ENCODE measurements at places on chromosomes 5 and 9.
A peak's percentile ranks its signal among the peaks of the same experiment; 100 is the strongest.

DNA sequence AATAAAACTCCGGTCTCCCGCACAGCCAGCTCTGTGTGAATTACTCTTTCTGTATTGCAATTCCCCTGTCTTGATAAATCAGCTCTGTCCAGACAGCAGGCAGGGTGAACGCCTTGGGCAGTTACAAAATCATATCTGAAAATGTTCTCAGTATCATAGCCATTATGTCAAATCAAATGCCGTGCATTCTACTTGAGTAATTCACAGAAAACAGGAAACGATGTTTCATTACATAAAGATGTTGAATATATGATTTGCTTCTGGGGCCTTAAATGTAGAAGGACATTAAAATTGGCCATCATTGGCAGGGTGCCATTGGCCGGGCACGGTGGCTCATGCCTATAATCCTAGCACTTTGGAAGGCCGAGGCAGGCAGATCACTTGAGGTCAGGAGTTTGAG, 8.5 kb downstream of the POLR3G start:
- DNase-seq: no peak

DNA sequence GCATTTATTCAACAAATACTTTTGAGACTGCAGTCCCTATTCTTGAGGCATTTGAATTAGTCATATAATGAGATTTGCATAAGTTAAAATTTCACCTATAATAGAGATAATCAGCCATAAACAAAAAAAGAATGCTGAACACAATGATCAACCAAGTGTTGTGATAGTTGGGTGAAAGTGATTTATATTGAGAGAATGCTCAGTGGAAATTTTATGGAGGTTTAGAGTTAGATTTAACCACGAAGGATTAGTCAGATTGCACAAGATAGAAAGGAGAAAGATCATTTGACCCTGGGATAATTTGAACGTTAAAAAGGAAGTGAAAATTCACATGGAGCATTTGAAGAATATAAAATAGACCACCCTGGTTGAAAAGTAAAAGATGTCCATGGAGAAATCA, 356.2 kb downstream of the NPR3 start:
- DNase-seq: no peak

DNA sequence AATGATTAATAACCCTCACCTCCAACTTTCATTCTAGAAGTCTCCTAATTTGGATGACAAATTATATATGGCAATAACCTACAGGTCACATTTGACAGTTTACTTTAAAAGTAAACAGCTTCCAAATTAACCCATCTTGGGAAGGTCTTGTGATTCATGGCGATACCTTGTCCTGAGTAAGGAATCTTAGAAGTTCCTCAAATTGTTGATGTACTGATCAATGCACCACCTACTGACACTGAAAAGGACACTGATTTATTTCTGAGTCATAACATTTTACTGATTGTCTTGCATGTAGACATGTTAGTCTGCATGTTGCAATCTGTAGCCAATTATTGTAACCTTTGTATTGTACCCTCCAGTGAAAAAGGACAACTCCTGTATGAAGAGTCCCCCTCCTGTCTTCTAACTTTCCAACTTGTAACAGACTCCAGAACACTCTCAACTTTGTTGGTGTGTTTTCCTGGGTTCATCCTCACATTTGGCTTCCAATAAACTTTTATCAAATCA, 16.0 kb upstream of the SLC22A5 start:
- no peak for DNase-seq

GRCh38 chr5:111236995-111237394, 12.8 kb downstream of the CAMK4 start:
- no peak for DNase-seq

- DNase-seq: no peak
These were observed 18.5 kb upstream of the ERMP1 start for GRCh38 chr9:5851445-5851844.

GRCh38 chr9:99466104-99466503, 244.0 kb downstream of the SEC61B start:
- no peak for DNase-seq

DNA sequence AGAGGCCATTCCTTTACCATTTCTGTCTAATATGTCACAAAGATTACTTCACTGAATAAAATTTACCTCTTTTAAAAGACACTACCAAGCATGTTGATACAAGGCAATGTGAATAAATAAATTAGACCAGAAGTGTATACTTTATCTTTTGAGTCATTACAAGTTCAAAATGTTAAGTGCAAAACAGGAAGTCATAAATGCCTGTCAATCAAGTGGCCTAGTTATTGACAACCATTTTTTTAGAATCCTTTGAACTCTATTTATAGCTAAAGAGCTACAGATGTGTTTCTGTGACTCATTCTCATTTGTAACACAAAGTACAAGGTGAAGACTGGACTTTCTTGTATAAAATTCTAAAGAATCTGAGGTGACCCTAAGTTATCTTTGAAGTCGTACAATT, 602.7 kb upstream of the SEMA6A start:
- no peak for DNase-seq

DNA sequence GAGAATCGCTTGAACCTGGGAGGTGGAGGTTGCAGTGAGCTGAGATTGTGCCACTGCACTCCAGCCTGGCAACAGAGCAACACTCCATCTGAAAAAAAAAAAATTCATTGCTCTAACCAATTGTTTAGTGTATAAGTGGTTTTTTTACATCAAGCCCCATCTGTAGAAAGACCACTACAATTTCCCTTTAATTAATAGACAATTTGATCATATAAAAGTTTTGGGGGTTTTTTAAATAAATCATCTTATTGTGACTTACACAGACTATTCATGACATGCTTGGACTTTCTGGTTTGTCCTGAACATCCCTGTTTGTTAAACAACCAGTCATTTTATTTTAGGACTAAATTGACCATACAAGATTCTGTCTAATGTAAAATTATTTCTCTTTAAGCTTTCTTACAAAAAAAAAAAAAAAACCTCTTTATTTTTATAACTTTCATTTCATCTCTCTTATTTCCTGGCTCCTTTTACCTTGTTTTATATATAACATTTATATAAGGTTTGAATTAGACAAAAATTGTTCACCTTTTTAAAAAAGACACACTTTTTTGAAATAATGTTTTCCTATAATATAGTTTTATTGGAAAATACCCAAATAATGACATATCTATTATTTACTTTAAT, 9.8 kb upstream of the FANCC start:
- no peak for DNase-seq

GRCh38 chr5:168808051-168808616, 229.0 kb upstream of the PANK3 start:
- DNase-seq: no peak

DNA sequence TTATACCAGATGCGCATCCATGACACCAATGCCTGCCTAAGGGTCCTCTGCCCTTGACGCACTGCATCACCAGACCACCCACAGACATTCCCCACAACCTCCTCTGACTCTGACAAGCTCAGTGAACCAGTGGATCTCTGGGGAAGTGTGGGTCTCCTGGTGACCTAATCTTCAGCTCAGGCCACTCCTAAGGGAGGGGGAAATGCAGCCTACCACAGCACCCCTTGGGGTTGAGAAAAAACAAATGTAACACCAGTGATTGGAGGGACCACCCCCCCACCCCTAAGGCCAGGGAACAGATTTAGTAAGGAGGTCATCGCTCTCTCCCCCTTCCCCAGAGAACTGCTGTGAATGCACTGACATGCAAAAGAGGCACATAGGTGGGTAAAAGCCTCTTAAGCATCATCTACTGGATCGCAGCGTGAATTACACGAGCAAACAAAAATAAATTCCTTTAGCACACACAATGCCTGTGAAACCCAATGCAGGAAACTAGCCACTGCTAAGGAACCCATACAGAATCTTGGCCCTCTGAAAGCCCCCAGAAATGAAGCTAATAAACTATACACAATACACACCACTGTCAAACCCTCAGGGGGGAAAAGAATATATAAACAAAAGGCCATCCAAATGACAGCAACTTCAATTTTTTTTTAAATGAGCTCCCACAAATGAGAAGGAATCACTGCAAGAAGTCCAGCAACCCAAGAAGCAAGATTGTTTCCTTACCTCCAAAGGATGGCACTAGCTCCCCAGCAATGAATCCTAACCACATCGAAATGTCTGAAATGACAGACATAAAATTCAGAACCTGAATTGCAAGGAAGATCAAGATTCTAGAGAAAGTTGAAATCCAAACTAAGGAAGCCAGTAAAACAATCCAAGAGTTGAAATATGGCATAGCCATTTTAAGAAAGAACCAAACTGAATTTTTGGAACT, 513.7 kb upstream of the PTGER4 start:
- DNase-seq: no peak

DNA sequence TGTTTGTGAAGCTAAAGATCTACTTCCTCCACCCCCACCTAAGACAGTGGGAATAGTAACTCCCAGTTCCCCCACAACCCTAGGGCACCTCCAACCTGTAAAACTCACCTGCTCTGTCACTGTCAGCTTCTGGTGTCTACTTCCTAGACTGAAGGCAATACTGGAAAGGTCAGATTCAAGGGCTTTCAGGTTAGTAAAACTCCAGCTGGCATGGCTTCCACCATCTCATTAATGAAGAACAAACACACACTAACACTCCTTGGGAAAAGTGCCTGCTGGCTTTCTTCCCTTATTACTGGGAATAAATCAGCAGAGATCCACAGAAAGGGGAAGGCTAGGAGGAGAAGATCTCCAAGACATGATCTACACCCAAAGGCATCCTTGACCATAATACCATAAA, 109.9 kb downstream of the TMEM174 start:
- DNase-seq: no peak

GRCh38 chr5:32975656-32976375, 264.7 kb downstream of the NPR3 start:
- DNase-seq: no peak

GRCh38 chr5:116669261-116670031, 94.8 kb upstream of the SEMA6A start:
- no peak for DNase-seq

- DNase-seq: no peak
These were observed 3.4 kb downstream of the CAMSAP1 start for GRCh38 chr9:135903786-135904520.

- no peak for DNase-seq
These were observed 70.2 kb upstream of the SLC27A6 start for GRCh38 chr5:128895122-128895521.

- DNase-seq: no peak
These were observed at the start of gene CTXN3 for GRCh38 chr5:127649018-127649439. Gene CTXN3, plus strand, starts transcription at chr5:127649082. Its CDS starts 8,440 bp downstream, at chr5:127657522.

GRCh38 chr5:35947085-35947484, 8.7 kb upstream of the CAPSL start:
- no peak for DNase-seq

- DNase-seq: no peak
These were observed 23.4 kb downstream of the LURAP1L start for GRCh38 chr9:12798066-12798770.

DNA sequence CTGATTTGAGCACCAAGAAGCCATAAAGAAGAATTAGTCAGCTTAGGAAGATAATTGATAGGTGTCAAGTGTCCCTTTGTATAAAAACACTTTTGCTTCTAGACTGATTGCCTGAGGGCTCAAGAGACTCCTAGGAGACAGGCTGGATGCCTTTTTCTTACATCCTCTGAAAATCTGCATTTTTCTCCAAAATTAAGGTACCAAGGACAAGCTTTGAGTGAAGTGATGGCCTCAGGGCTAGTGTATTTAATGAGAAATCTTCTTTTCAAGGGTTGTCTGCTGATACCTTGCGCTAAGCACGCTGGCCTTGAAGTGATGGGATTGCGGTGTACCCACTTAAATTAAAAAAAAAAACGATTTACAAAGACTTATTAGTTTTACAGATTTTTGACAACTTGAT, 304.0 kb downstream of the TLR4 start:
- DNase-seq: no peak

DNA sequence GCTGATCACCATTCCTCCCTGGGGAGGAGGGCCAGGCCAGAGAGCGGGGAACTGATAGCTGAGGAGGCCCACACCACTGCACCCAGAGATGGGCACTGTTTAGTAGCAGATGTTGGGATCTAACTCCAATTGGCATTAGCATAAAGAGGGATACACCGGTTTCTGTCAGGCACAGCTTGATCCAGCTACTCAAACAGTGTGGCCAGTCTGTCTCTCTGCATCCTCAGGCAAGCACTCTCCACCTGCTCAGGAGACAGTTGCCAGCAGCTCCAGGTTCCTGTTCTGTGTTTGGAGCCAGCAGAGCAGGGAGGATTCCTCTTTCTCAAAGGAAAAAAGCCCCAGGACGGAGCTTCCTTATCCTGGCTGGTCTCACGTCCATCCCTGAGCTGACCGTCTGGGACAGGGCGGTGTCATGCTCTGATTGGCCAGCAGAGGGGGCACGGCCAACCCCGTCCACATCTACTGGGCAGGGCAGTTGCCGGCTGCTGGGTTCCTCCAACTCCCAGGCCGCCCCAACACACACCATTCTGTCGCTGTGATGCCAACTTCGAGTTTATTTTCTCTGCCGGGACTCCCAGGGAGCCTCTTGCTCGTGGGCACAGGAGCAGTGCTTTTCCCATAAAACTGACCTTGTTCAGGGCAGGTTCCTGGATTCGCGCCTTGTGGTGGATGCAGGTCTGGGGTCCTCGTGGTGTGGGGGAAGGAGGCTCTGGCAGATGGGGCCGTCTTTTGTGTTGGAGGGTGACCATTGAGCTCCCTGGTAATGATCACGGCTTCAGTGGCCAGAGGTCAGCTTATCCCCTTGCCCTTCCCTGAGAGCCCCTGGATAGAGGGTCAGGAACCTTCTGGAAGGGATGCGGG, 47.9 kb downstream of the COL5A1 start:
- no peak for DNase-seq

- DNase-seq: no peak
These were observed 199.6 kb downstream of the DCP2 start for GRCh38 chr5:113176196-113176595.

- no peak for DNase-seq
These were observed 85.2 kb downstream of the BASP1 start for GRCh38 chr5:17302604-17303003.

DNA sequence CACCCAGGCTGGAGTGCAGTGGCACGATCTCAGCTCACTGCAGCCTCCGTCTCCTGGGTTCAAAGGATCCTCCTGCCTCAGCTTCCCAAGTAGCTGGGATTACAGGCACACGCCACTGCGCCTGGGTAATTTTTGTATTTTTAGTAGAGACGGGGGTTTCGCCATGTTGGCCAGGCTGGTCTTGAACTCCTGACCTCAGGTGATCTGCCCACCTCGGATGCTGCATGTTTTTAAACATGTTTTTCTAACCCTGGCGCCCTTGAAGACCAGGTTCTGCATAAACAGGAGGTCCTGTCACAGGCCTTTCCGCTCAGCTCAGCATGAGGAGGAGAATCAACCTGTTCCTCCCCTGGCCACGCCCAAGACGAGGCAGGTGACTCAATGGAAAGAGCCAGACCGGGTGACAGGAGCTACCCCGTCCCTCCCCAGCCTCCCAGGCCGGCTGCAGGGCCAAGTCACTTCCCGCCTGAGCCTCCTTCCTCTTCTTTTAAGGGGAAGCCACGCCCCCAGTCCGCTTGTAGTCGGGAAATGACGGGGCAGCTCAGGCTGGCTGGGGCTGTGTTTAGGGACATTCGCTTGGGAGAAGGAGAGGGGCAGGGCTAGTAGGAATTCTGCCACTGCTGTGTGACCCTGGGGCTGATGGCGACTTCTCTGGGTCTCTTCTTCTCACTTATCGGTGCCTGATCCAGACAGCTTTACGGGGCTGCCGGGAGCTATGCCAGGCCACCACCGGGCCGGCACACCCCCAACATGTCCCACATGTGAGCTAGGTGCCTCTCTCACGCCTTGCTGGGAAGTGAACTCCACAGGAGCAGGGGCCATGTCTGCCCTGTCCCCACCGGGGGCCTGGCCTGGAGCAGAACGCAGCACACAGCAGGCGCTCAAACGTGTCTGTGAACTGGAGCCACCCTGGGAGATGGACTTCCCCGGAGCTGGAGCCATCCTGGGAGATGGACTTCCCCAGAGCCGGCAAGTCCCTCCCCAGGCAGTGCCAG, 6.1 kb downstream of the NOTCH1 start:
- peak; percentile 44 for DNase-seq

- DNase-seq: no peak
These were observed 2.3 kb downstream of the CDKN2B-AS1 start for GRCh38 chr9:21996858-21997257.

Measured in memory B cell (primary cell).